ENCODE measurements at places on chromosomes 1 and 21.

GRCh38 chr1:118143831-118144230 is 41.2 kb downstream of the SPAG17 start:
- no peak for DNase-seq

- DNase-seq, result no peak
Measured at GRCh38 chr21:40507978-40508377, 339.0 kb downstream of the DSCAM start.

GRCh38 chr21:37367703-37368540 is 1.3 kb downstream of the DYRK1A start:
- DNase-seq, result no peak

DNA sequence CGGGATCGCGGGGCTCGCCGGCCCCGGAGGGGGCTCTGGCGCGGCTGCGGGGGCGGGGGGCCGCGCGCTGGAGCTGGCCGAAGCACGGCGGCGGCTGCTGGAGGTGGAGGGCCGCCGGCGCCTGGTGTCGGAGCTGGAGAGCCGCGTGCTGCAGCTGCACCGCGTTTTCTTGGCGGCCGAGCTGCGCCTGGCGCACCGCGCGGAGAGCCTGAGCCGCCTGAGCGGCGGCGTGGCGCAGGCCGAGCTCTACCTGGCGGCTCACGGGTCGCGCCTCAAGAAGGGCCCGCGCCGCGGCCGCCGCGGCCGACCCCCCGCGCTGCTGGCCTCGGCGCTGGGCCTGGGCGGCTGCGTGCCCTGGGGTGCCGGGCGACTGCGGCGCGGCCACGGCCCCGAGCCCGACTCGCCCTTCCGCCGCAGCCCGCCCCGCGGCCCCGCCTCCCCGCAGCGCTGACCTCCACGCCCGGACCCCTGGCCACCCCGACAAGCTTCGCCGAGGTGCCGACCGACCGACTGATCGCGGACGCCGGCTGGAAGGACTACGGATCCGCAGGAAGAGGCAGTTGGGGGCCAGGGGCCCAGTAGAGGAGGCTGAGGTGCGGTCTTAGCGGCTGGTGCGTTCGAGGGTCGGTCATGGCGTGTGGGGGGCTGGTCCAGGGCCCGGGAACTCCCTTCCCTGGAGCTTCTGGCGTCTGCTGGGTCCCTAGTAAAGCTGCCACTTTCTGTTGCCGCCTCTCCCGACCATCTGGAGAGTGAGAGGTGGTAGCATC is 711 bp downstream of the TRNP1 start:
- no peak for DNase-seq

GRCh38 chr1:41983451-41983850 is 64.7 kb upstream of the HIVEP3 start:
- no peak for DNase-seq

- no peak for DNase-seq
Measured at GRCh38 chr21:27201197-27201596, 234.3 kb upstream of the ADAMTS5 start.

GRCh38 chr1:165551469-165551868 is 7.7 kb downstream of the LRRC52 start:
- DNase-seq, result no peak
